HFFc6 (cell line): ENCODE measurements at places on chromosomes 2 and 18. TPM values are rescaled to one million over a fixed set of nuclear protein-coding genes. Genes with fewer than 3 reads are reported as not detected.

OR6B2 gene
- total RNA-seq = not detected in 3 replicates

GCG gene
- total RNA-seq = not detected in 3 replicates

PID1 gene
- 6.9 to 9.1 TPM (median 7.8 TPM) in 3 replicates for total RNA-seq

GRCh38 chr2:20419752-20420151, 27.1 kb upstream of the RHOB start:
- H3K27me3 ChIP-seq = peaks cover 6% of the 10 kb centered on the region
- no peak overlapping the region for H3K27ac ChIP-seq
- peaks cover 57% of the 10 kb centered on the region for H3K4me1 ChIP-seq
- H3K4me3 ChIP-seq = no peak overlapping the region

DNA sequence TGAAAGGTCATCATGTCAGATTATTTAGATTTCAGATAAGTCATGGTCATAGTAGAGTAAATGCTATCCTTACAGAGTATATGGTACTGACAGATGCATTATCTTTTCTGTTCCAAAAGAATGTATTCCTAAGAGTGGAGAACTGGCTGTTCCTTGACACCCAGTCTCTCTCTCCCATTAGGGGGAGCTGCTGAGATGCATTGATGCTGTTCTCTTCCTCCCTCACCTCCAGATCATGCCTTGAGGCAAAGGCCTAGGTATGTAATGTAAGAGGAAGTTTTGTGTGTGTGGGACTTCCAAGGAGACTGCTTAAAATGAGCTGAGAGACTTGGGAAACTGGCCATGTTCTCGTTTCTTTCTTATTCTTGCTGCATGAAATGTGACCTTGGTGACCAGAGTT, 979.5 kb upstream of the CELF4 start:
- no peaks in the 10 kb centered on the region for H3K36me3 ChIP-seq
- no peaks in the 10 kb centered on the region for H3K27me3 ChIP-seq
- no peaks in the 10 kb centered on the region for H3K4me1 ChIP-seq
- no peak for DNase-seq
- H3K27ac ChIP-seq = no peak overlapping the region
- H3K4me3 ChIP-seq = no peak overlapping the region

DNA sequence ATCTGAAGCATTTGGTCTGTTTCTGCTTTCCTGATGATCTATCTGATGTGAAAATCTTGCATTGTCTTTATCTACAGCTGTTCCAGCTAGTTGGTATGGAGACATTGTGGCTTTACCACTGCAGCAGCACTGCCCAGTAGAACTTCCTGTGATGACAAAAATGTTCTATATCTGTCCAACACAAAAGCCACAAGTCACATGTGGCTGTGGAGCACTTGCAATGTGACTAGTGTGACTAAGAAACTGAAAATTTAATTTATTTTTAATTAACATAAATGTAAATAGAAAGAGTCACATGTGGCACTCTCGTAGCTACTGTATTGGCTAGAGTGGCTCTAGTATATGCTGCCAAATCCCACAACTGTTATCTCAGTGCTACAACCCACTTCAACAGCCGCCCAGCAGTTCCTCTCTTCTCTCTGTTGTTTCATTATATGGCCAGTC, 425.7 kb downstream of the SETBP1 start:
- H3K4me3 ChIP-seq = no peak overlapping the region
- H3K27ac ChIP-seq = no peak overlapping the region
- H3K27me3 ChIP-seq = peaks cover 8% of the 10 kb centered on the region; the same call in 1 of the 2 replicates

- H3K27me3 ChIP-seq = peaks cover 6% of the 10 kb centered on the region; the same call in 1 of the 2 replicates
- DNase-seq = peak; percentile 95
- H3K4me1 ChIP-seq = peaks cover 29% of the 10 kb centered on the region
- peak overlapping the region; percentile 62 for H3K4me3 ChIP-seq
- H3K36me3 ChIP-seq = no peaks in the 10 kb centered on the region
Measured at GRCh38 chr2:231611273-231612108, 18.8 kb downstream of the TEX44 start.

GRCh38 chr2:238006510-238006909, 39.7 kb downstream of the UBE2F start:
- no peak for DNase-seq
- no peak overlapping the region for H3K4me3 ChIP-seq
- peaks cover 2% of the 10 kb centered on the region for H3K27me3 ChIP-seq
- H3K27ac ChIP-seq = no peak overlapping the region

GRCh38 chr2:109516445-109517117, 97.2 kb downstream of the SEPTIN10 start:
- peak; percentile 11 for DNase-seq
- H3K4me3 ChIP-seq = no peak overlapping the region
- H3K27me3 ChIP-seq = peaks cover 6% of the 10 kb centered on the region; the same call in 1 of the 2 replicates
